Progenitor cell of endocrine pancreas (in vitro differentiated cells): ENCODE measurements at places on chromosomes 12 and 14. TPM values are rescaled to one million over a fixed set of nuclear protein-coding genes. Genes with fewer than 3 reads are reported as not detected.

- no peak for DNase-seq
Observed at GRCh38 chr14:53528185-53528671, 375.1 kb upstream of the DDHD1 start.

GRCh38 chr12:123845881-123846280 is 83.8 kb downstream of the DNAH10 start:
- DNase-seq: no peak

DNA sequence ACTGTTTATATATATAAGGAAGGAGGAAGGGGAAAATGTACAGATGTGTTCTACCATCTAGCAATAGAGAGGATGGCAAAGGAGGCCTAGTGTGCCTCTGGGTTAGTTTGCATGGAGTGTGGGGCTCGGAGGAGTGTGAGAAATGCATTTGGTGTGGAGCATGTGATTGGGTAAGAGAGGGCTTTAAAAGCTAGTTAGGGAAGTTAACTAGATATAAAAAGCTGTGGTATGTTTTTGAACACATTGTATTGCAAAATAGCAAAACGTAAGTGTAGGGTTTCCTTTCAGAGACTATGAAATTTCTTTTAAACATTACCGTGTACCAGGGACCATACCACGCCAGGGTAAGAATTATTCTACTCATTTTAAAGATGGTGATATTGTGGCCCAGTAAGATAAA is 53.3 kb upstream of the STXBP6 start:
- no peak for DNase-seq

DNA sequence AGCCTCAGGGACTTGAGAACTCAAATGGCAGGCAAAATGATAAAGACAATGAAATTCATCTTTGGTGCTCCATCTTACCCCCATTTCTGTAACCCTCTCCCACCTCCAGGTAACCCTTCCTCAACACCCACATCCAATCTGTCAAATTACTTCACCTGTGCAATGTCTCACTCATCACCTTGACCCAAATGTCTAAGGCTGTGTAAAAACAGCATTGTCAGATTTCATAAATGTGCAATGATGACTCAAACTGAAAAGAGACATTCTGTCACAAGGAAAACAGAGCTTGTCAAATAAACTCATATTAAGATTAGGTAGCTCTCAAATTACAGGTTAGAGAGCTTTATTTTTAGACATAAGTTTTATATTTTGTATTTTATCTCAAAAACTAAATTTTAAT is 19.9 kb upstream of the COCH start:
- DNase-seq: no peak

GRCh38 chr12:52438305-52439301 is 4.4 kb upstream of the KRT75 start:
- DNase-seq: no peak

DNA sequence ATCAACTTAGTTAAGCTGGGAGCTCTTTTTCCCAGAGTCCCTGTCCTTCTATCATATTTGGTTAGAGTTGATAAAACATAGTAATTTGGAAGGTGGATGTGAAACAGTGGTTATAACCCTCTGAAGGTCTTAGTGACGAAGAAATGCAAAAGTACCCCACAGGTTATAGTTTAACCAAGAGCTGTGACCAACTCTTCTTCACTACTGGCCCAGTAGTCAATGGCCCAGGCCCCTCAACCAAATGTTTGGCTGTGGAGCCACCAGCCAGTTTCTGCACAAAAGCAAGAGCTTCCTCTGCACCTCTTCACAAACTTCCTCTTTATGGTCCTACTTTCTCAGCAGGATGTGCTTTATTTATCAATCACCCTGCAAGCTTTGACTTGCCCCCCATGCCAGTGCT is 132.6 kb downstream of the BMP4 start:
- DNase-seq: no peak

GRCh38 chr12:76402259-76402658 is 54.0 kb upstream of the BBS10 start:
- no peak for DNase-seq

DNA sequence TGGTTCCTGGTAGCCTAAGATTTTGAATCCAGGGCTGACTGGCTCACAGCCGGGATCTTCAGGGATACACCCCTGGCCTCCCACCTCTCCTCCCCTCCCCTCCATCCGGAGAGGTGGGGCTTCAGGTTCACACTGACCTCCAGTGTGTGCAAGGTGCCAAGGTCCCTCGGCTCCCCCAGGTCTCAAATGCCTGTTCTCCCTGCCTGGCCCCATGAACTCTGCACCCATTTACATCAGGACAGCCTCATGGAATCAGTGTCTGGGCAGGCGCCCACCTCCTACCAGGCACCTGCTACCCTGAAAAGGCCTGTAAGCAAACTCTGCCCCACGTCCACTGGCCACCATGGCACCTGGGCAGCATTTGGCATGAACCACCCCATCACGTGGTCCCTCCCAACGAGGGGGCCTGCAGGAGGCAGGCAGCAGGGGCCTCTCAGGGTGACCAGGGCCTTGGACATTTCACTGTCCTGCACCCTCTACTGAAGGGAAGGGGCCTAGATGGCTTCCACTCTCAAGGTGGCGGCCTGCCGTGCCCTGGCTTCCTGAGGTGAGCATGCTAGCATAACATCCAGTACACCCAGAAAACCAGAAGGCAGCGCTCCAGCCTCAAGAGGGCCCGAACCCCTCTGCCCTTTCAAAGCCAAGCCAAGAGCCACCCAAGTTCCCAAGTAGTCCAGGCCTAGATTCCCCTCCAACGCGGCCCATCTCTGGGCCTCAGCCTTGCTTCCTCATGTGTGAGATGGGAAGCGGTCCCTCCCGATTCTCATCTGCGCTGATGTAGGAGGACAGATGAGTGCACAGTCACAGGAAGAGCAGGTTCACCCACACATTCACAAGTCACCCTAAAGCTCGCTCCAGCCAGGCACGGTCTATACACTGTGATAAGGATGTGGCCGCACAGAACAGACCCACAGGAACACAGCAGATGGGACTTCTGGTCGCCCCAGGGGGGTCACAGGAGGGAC is 37.3 kb downstream of the CCDC85C start:
- no peak for DNase-seq

- no peak for DNase-seq
Observed at GRCh38 chr12:14896521-14897169, 11.0 kb upstream of the MGP start.

GRCh38 chr14:86038387-86039042 is 508.6 kb downstream of the FLRT2 start:
- DNase-seq: peak; percentile 33

FAM186B gene
- total RNA-seq: 0.20 and 0.24 TPM in 2 replicates

MYH6 gene
- total RNA-seq: 0.04 and 0.07 TPM in 2 replicates

AHNAK2 gene
- 1.1 and 1.2 TPM in 2 replicates for total RNA-seq

OAS2 gene
- not detected in 2 replicates for total RNA-seq

KRT71 gene
- not detected in 2 replicates for total RNA-seq

CCDC197 gene
- total RNA-seq: not detected in 2 replicates

FGF6 gene
- total RNA-seq: not detected in 2 replicates
